ENCODE measurements at places on chromosomes 11 and 22.

DNA sequence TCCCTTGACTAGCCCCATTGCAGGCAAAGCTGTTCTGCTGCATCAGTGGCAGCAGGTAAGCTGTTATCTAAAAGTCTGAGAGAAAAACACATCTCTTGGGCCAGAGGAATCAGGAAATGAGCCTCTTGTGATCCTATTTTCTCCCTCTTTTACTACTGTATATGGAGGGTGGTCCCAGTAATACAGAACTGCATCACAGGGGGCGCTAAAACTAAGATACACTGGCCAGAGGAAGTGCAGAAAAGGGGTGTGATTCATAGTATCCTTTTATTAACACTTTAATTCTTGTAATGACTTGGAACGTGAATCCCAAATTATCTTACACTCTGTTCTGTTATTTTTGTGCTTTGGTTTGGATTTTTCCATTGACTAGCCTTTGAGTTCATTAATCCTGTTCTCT lies 8.8 kb upstream of the MED17 start:
- H3K4me3 ChIP-seq: no peak overlapping the region
- no peak overlapping the region for H3K27ac ChIP-seq
- H3K27me3 ChIP-seq: no peaks in the 10 kb centered on the region
- no peak for DNase-seq

GRCh38 chr11:115544422-115544948 lies 40.3 kb upstream of the CADM1 start:
- DNase-seq: no peak
- no peak overlapping the region for H3K4me3 ChIP-seq
- no peaks in the 10 kb centered on the region for H3K27me3 ChIP-seq
- no peaks in the 10 kb centered on the region for H3K4me1 ChIP-seq

GRCh38 chr22:23265368-23265700 lies 85.0 kb downstream of the BCR start:
- peaks cover 17% of the 10 kb centered on the region for H3K36me3 ChIP-seq
- H3K27ac ChIP-seq: no peak overlapping the region
- H3K27me3 ChIP-seq: no peaks in the 10 kb centered on the region
- no peak overlapping the region for H3K4me3 ChIP-seq

- H3K36me3 ChIP-seq: no peaks in the 10 kb centered on the region
- no peak overlapping the region for H3K4me3 ChIP-seq
- peaks cover 70% of the 10 kb centered on the region for H3K4me1 ChIP-seq
- H3K27me3 ChIP-seq: peaks cover 5% of the 10 kb centered on the region
- DNase-seq: no peak
- H3K27ac ChIP-seq: peak overlapping the region; percentile 83
These were observed 5.9 kb downstream of the ABTB2 start for GRCh38 chr11:34351687-34352469.

DNA sequence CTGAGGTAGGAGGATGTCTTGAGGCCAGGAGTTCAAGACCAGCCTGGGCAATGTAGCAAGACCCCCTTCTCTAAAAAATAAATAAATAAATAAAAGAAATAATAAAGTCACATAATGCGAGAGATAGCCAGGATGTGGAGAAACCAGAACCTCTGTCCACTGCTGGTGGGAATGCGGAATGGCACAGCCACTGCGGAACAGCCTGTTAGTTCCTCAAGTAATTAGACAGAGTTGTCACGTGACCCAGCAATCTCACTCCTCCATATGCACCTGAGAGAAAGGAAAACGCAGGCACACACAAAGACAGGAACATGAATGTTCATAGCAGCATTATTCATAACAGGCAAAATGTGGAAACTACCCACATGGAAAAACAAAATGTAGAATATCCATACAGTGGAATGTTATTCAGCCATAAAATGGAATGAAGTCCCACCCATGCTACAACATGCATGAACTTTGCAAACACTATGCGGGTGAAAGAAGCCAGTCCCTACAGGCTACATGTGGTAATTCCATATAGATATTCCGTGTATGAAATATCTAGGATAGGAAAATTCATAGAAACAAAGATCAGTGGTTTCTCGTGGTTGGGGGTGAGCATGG lies 27.4 kb downstream of the LIF start:
- no peaks in the 10 kb centered on the region for H3K36me3 ChIP-seq
- DNase-seq: no peak
- peaks cover 2% of the 10 kb centered on the region for H3K27me3 ChIP-seq
- no peaks in the 10 kb centered on the region for H3K4me1 ChIP-seq
- H3K27ac ChIP-seq: no peak overlapping the region

GRCh38 chr22:22519591-22519990 lies 479 bp downstream of the ZNF280A start:
- H3K27ac ChIP-seq: no peak overlapping the region
- H3K27me3 ChIP-seq: no peaks in the 10 kb centered on the region
- no peaks in the 10 kb centered on the region for H3K4me1 ChIP-seq
- no peak overlapping the region for H3K4me3 ChIP-seq

- peaks cover 66% of the 10 kb centered on the region for H3K4me1 ChIP-seq
- no peaks in the 10 kb centered on the region for H3K36me3 ChIP-seq
- H3K4me3 ChIP-seq: peak overlapping the region; percentile 99
These were observed 2.5 kb downstream of the AMOTL1 start for GRCh38 chr11:94770563-94771120.

DNA sequence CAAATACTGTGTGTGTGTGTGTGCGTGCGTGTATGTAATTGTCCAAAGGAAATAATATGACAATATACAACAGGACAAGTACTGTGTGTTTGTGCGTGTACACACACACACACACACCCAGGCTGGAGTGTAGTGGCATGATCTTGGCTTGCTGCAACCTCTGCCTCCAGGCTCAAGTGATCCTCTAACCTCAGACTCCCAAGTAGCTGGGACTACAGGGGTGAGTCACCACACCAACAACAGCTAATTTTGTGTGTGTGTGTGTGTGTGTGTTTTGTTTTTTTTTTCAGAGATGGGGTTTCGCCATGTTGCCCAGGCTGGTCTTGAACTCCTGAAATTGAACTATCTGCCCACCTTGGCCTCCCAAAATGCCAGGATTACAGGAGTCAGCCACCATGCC lies 61.5 kb downstream of the NUP98 start:
- peaks cover 8% of the 10 kb centered on the region for H3K4me1 ChIP-seq
- H3K27me3 ChIP-seq: no peaks in the 10 kb centered on the region
- DNase-seq: no peak

DNA sequence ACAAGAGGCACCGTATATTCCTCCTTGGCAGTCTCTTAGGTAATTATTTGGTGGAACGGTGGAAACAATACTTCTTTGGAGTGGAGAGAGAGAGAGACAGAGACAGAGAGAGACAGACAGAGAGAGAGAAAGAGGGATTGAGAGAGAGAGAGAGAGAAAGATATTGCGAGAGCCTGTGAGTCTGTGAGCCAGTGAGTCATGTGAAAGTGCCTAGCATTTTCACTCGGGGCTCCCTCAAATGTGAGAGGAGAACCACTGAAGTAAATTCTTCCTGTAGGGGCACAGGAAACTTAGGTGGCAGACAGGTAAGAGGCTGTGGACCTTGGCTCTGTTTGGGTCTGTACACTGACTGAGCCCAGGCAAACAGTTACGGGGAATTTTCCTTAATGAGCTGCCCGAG lies 31.6 kb upstream of the SNX19 start:
- H3K27me3 ChIP-seq: no peaks in the 10 kb centered on the region
- H3K36me3 ChIP-seq: no peaks in the 10 kb centered on the region
- H3K27ac ChIP-seq: no peak overlapping the region

DNA sequence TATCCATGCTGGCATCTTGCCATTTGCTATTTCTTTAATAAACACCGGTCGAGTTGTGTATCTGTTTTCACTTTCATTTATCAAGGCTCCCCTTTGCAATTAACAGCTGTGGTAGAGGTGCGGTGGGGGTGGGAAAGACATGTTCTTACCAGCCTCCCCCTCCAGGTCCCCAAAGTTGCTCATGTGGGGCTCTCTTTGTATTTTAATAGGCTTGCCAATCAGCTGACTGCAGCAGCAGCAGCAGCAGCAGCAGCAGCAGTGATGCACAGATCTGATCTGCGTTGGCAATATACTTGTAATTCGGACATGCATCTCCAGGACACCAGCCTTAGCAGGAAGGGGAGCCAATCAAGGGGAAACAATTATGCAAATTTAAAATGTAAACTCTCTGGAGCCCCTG lies 40.3 kb upstream of the E2F8 start:
- H3K4me3 ChIP-seq: no peak overlapping the region
- no peak overlapping the region for H3K27ac ChIP-seq
- H3K36me3 ChIP-seq: no peaks in the 10 kb centered on the region
- no peak for DNase-seq

GRCh38 chr11:121582296-121582695 lies 129.5 kb upstream of the SORL1-AS1 start:
- no peaks in the 10 kb centered on the region for H3K36me3 ChIP-seq
- H3K4me3 ChIP-seq: no peak overlapping the region
- no peak overlapping the region for H3K27ac ChIP-seq
- H3K27me3 ChIP-seq: peaks cover 9% of the 10 kb centered on the region

DNA sequence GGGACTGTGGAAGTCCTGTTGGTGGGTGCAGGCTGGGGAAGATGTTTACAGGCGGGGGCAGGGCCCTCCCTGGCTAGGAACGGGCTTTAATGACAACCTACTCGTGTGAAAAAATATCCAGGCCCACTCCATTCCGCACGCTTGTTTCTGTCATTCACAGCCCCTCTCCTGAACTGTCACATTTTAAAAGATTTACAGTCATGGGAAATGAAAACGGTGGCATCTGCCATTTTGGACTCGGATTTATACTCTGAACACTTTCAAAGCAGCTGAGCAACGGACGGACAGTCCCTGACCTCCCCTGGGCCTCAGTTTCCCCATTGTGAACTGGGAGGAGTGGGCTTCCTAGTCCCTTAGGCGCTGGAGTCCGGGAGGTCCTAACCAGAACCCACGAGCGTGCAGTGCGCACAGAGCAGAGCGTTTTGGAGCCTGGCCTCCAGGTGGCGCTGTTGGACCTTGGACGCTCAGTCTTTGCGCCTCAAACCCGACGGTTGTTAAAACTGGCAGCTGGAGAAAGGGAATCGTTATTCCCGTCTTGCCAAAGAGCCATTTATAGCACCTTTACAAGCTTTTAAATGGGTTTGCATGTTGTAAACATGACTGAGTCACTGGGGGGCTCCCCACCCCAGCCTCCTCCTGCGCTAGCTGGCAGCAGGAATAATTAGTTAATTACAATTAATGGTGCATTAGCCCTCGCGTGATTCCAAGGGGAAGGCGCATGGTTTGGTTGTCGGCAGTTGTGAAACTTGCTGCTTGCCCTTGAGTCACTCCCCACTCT lies 75.3 kb downstream of the FBLN1 start:
- no peak overlapping the region for H3K27ac ChIP-seq
- DNase-seq: peak; percentile 91
- peaks cover 6% of the 10 kb centered on the region for H3K27me3 ChIP-seq
- H3K36me3 ChIP-seq: no peaks in the 10 kb centered on the region
- no peak overlapping the region for H3K4me3 ChIP-seq

All from psoas muscle (tissue), 8 donors.